IPS-NIHi11 (cell line): ENCODE measurements at places on chromosomes 5 and 9.

GRCh38 chr5:67123819-67124218 is 72.8 kb downstream of the CD180 start:
- DNase-seq, result no peak

DNA sequence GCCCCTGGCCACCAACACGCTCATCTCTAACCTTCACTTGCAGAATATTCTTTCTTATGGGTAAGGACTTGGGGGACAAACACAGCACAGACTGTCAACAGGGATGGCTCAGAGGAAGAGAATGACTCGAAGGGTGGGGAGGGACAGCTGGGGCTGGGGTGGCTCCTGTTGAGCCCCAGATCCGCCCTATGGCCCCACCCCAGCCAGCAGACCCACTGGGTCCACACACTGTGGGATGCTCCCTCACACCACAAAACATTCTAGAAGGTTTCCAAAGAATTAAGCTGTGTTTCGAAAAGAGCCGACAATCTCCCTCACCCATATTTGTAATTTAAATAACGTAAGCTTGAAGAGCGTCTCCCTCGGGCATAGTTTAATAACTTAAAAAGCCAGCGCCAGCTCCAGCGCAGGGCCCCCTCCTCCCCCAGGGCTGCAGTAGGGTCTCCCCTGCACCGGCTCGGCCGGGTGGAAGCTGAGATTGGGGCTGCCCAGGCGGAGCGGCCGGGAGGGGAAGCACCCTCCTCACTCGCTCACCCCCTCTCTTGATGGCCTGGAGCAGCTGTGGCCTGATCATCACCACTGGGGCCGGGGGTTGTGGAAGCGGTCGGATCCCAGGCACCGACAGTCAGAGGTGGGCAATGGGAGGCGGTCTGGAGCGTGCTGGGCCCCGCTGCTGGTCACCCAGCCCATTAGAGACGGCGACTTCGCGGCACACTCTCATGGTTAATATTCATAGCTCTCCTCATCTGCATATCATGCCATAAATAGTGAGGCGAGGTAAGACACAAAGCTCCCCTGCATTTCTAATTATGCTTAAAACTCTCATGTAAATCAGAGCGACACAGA is 37.6 kb downstream of the NACC2 start:
- peak; percentile 52 for DNase-seq

DNA sequence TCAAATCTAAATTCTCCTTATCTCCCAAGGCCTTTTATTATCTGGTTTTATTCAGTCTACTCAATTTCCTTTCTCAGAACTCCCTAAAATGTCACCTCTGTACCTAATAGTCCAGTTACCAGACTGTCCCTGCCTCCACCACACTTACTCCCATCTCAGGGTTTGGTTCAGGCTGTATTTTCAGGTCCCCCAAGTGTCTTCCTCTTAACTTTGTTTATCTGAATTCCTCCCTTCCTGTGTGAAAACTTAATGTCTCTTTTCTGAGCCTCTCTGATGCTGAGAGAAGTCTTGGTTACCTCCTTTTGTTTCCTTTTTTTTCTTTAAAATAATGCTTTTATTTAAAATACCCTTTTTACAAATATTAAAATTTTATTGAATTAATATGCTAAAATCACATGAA is 133.4 kb downstream of the PAM start:
- no peak for DNase-seq

DNA sequence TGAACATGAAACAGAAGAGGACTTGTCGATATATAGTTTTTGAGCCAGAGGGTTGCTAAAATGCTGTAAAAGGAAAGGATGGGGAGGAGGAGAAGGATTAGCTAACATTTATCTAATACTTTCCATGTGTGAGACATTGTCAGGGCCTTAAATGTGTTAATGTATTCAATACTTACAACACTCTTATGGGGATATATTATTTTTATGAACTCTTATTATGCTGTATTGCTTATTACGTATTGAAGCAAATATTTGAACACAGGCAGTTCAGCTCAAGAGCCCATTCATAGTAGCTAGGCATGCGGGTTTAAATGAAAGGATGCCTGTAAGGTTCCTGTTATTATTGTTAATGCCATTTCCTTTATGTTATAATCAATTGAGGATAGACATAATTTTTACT is 391.5 kb downstream of the CCDC171 start:
- no peak for DNase-seq

- peak; percentile 29 for DNase-seq
Observed at GRCh38 chr9:99264070-99264680, 42.1 kb downstream of the SEC61B start.

DNA sequence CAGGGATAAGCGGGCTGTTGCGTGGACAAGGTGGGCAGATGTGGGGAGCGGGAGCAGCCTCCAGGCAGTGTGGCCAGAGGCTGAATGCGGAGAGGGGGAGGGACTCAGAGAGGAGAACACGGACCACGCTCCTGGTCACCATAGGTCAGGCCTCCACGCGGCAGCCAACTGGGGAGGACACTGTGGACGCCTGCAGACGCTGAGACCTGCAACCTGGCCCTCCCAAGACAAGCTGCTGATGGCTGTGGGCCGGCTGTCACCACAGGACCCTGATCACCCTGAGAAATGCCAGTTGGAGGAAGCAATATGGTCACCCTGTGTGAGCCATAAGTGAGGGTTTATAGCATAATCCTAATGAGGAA is 16.8 kb downstream of the LPCAT1 start:
- no peak for DNase-seq

DNA sequence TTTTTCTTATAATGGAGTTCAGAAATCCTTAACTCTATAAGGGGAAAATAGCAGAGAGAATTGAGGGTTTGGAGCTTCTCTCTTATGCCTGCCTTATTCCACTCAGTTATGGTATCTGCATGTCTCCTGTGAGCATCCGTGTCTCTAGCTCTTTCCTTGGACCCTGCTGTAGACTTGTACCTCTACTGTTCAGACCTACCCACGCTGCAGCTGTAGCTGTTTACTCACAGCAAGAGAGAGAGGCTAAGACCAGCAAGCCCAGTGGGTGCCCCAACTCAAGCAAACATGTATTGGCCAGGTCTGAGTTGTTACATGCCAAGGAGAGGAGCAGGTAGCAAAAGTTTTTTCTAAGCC is 7.1 kb upstream of the PCSK1 start:
- DNase-seq, result no peak

- no peak for DNase-seq
Observed at GRCh38 chr5:176514244-176514950, 22.8 kb downstream of the RNF44 start.

- DNase-seq, result peak; percentile 68
Observed at GRCh38 chr9:130446101-130446861, 1.5 kb downstream of the ASS1 start.

DNA sequence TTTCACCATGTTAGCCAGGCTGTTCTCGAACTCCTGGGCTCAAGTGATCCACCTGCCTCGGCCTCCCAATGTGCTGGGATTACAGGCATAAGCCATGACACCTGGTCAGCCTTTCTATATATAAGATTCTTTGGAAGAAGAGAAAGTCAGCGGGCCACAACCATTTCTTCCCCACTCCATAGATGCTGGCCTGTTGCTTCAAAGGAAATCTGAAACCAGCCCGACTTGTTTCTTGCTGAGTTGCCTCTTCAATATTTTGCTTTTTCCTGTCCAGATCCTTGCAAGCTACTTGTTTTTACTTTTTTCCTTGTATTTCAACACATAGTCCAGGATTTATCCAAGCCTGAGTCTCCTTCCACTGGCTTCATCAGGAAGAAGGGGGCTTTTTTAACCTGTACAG is 219.5 kb downstream of the CDK5RAP2 start:
- DNase-seq, result no peak

- DNase-seq, result no peak
Observed at GRCh38 chr5:103057208-103058130, 62.5 kb downstream of the GIN1 start.

- no peak for DNase-seq
Observed at GRCh38 chr9:130276121-130276520, 10.6 kb downstream of the HMCN2 start.

GRCh38 chr9:16540743-16541613 is 329.5 kb downstream of the BNC2 start:
- no peak for DNase-seq
